ENCODE measurements at places on chromosomes 4 and X.

DNA sequence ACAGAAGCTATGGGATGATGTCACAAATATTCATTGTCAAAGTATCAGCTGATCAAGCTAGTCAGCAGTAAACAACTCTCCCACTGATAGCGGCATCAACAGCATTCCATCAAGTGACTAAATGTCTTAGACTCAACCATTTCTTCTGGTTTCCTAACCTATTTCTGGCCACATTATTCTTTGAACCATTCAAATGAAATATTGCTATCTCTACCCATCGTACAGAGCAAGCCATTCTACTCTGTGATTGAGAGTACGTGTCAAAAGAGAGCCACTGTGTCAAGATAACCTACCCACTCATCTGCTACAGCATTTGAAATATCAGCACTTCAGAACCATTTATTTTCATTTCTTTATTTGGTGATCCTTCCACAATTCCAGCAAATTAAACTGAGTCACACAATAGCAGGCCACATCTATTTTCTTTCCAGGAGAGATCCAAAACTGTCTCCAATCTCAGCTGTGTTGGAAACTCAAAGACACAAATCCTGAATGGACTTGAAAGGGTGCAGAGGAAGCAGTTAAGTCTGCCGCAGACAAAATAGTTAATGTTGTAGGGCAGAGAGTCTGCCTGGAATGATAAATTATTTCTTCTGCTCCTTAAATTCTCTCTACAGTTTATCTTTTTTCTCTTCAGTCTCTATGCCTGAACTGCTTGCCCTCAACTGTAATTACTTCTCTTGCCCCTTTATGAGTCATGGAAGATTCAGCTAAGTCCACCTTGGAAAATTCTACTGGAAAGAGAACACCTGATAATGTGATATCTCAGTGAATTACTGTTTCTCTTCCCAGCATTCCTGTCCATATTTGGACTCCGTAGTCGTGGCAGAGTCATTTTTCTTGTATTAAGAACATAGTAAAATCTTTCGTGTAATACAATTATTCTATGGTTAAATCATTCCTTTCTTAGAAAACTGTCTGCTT is 364.8 kb downstream of the PDGFC start:
- no peak for DNase-seq

DNA sequence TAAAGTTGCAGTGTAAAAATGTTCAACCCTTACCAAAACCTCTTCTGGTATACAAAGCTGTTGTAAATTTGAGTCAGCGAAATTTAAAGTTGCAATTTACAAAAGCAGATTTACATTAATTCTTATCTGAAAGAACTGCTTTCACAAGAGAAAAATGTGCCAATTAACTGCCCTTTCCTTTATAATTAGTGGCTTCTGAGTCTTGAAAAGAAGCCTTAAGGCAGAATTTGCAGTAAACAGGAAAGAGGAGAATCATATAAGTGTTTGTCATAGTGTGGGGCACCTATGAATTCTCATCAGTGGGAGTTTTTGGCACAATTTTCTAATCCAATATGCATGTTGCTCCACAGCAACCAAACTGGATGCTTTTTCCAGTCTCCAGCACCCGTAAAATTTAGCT is 125.3 kb upstream of the GABRG1 start:
- no peak for DNase-seq

DNA sequence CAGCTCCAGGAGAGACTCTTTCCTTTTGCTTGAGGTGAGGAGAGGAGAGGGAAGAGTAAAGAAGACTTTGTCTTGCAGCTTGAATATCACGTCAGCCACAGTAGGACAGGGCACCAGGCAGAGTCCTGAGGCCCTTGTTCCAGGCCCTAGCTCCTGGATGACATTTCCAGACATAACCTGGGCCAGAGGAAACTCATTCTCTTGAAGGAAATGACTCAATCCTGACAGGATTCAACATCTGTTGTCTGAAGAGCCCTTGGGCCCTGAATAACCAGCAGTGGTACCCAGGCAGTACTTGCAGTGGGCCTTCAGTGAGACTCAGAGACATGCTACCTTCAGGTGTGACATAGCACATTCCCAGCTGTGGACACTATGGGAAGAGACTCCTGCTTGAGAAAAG is 62.8 kb downstream of the FGF16 start:
- DNase-seq = no peak

DNA sequence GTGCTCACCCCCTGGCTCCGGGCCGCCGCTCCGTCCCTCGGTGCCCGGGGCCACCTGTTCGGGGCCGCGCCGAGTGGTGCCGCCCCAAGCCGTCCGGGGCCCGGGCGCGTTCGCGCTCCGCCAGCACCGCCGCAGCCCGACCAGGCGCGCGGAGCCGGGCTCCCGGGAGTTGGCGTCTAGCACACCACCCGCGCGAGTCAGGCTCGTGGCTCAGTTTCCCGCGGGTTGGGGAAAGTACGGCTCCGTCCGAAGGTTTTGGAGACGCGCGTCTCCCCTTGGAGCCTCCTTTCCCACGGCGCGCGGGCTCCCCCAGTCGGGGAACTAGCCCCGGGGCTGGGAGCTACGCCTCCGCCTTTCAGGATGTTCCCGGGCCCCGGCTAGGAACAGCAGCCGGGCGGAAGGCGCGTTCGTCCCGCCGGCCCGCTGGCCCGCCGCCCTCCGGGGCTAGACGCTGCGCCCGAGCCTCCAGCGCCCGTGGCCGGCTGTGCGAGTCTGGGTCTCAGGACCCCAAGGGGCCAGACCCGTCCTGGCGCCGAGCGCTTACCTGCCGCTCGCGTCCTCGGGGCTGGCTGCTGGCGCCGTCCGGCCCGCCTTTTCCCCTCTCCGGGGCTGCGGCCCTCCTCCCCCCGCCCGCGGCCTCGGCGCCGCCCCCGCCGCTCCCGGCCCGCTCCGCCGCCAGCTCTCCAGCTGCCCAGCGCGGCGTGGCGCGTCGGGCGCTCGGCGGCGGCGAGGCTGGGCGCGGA is at the start of gene ADGRG2:
Gene ADGRG2, minus strand, starts transcription at position 571 of the 743 bp plus-strand sequence. CDS start 53,634 bp downstream, outside the sequence.
- DNase-seq = no peak

- DNase-seq = no peak
Measured at GRCh38 chr4:75644095-75644494, 13.8 kb upstream of the CDKL2 start.

DNA sequence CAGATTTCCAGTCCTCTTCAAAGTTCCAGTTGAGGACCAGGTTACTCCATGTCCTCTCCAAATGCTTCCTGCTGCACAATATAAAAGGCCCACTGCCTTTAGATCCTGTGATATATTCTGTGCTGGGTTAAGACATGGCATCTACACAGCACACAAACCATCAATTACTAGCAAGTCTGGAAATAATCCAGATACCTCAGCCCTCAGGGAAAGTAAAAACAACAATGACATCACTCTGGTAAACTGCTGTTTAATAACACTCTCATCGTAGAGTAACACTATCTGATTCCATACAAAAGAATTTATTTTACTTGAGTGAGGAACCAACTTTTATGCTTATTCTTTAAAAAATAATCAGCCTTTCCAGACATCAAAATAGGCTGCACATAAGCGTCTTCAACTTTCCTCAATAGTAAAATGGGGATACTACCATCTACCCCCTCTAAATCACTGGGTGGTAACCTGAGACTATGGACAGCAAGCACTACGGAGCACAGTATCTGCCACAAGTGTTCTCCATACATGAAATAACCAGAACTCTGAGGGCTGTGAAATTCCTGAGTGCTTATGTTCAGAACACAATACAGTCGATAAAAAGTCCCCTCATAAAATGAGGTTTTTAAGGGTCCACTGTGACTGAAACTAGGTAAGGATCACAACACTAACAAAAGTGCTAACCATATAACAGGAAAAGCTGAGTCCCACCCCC is 53.4 kb downstream of the ABCG2 start:
- no peak for DNase-seq
